A549 treated with CpdA at 1 μM for 4 hours (cell line): ENCODE measurements at places on chromosomes 7 and 10. TPM values are rescaled to one million over a fixed set of nuclear protein-coding genes. Genes with fewer than 3 reads are reported as not detected.

Gene CCNY
- total RNA-seq = 43.5 to 58.5 TPM (median 45.2 TPM) in 5 replicates

Gene PNLIP
- not detected in 5 replicates for total RNA-seq

Gene HOXA6
- 1.4 to 1.9 TPM (median 1.8 TPM) in 5 replicates for total RNA-seq

Gene VWA2
- total RNA-seq = not detected in 5 replicates

Gene STYXL1
- 38.4 to 42.4 TPM (median 39.6 TPM) in 5 replicates for total RNA-seq

Gene GNG11
- 32.3 to 35.6 TPM (median 33.9 TPM) in 5 replicates for total RNA-seq

Gene ZPBP
- total RNA-seq = not detected in 5 replicates

Gene TACC2
- total RNA-seq = 86.1 to 99.3 TPM (median 87.8 TPM) in 5 replicates

Gene UNCX
- total RNA-seq = 0.05 to 0.08 TPM (median 0.06 TPM) in 3 of 5 replicates, not detected in the others

Gene TRIP6
- 38.1 to 61.9 TPM (median 55.4 TPM) in 5 replicates for total RNA-seq

Gene EBLN1
- total RNA-seq = 0.08 TPM in 1 of 5 replicates, not detected in the others

Gene TMEM236
- 0.05 to 0.12 TPM (median 0.07 TPM) in 5 replicates for total RNA-seq

Gene SLC12A9
- total RNA-seq = 13.4 to 16.7 TPM (median 15.2 TPM) in 5 replicates

Gene RADIL
- 1.2 to 2.4 TPM (median 1.6 TPM) in 5 replicates for total RNA-seq

Gene NUTM2D
- total RNA-seq = 1.1 to 1.5 TPM (median 1.4 TPM) in 5 replicates

Gene PPP1R9A
- total RNA-seq = 3.3 to 5.0 TPM (median 4.0 TPM) in 5 replicates

Gene SYPL1
- 75.6 to 107 TPM (median 90.5 TPM) in 5 replicates for total RNA-seq

Gene SPDYE1
- not detected in 5 replicates for total RNA-seq

Gene CFAP70
- 0.14 to 0.28 TPM (median 0.21 TPM) in 5 replicates for total RNA-seq

Gene PTPRZ1
- not detected in 5 replicates for total RNA-seq

Gene FAM25A
- 1.1 TPM in 1 of 5 replicates, not detected in the others for total RNA-seq

Gene MLXIPL
- total RNA-seq = 0.78 to 1.7 TPM (median 1.4 TPM) in 5 replicates

Gene WDR86
- total RNA-seq = 0.09 to 0.26 TPM (median 0.15 TPM) in 5 replicates

Gene PON1
- total RNA-seq = 0.14 to 0.59 TPM (median 0.45 TPM) in 5 replicates

Gene CALHM1
- total RNA-seq = not detected in 5 replicates

Gene NPSR1
- not detected in 5 replicates for total RNA-seq

Gene TMEM273
- total RNA-seq = not detected in 5 replicates

Gene GBX1
- total RNA-seq = not detected in 5 replicates

Gene CCDC71L
- 10.6 to 17.5 TPM (median 13.3 TPM) in 5 replicates for total RNA-seq

Gene BRI3
- 94.5 to 188 TPM (median 154 TPM) in 5 replicates for total RNA-seq

Gene CDC14C
- total RNA-seq = not detected in 5 replicates

Gene ADCYAP1R1
- 0.02 to 0.05 TPM (median 0.04 TPM) in 4 of 5 replicates, not detected in the other for total RNA-seq

Gene TCF7L2
- total RNA-seq = 17.8 to 24.1 TPM (median 20.6 TPM) in 5 replicates

Gene ZNF12
- 10.1 to 14.4 TPM (median 10.2 TPM) in 5 replicates for total RNA-seq

Gene GDF10
- total RNA-seq = 0.06 to 0.17 TPM (median 0.13 TPM) in 5 replicates

Gene LMOD2
- not detected in 5 replicates for total RNA-seq

Gene ATRNL1
- total RNA-seq = 0.16 to 0.30 TPM (median 0.25 TPM) in 5 replicates

Gene OPALIN
- not detected in 5 replicates for total RNA-seq

Gene LEP
- not detected in 5 replicates for total RNA-seq

Gene ANLN
- total RNA-seq = 54.3 to 88.4 TPM (median 62.2 TPM) in 5 replicates

Gene POLR2J2
- total RNA-seq = 0.12 to 0.87 TPM (median 0.61 TPM) in 5 replicates

Gene CACNA2D1
- total RNA-seq = 6.1 to 14.1 TPM (median 8.1 TPM) in 5 replicates

Gene SFTPA1
- not detected in 5 replicates for total RNA-seq

Gene SYT15B
- total RNA-seq = 2.6 to 4.2 TPM (median 3.0 TPM) in 5 replicates

Gene ZNF800
- 8.9 to 13.1 TPM (median 10.0 TPM) in 5 replicates for total RNA-seq

Gene NME8
- not detected in 5 replicates for total RNA-seq

Gene DLD
- total RNA-seq = 89.6 to 123 TPM (median 92.6 TPM) in 5 replicates

Gene TYW1B
- total RNA-seq = 2.7 to 3.4 TPM (median 3.1 TPM) in 5 replicates

Gene AKR1C1
- total RNA-seq = 467 to 623 TPM (median 597 TPM) in 5 replicates

Gene LIPK
- not detected in 5 replicates for total RNA-seq
